ENCODE measurements at places on chromosomes 3 and 15.
A peak's percentile ranks its signal among the peaks of the same experiment; 100 is the strongest.

GRCh38 chr15:46278486-46279090 lies 643.8 kb downstream of the SQOR start:
- no peak for DNase-seq

DNA sequence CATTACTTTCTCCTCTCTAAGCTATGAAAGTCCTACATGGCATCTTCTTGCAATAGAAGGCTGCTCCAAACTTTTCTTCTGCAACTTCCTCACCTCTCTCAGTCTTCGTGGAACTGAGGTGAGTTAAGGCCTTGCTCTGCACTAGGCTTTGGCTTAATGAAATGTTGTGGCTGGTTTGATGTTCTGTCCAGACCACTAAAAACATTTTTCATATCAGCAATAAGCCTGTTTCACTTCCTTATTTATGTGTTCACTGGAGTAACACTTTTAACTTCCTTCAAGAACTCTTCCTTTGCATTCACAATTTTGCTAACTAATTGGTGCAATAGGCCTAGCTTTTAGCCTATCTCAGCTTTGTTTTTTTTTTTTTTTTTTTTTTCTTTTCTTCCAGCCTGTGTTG lies 335.3 kb upstream of the NECTIN3 start:
- no peak for DNase-seq

- no peak for DNase-seq
Observed at GRCh38 chr3:32593903-32594525, 23.4 kb upstream of the DYNC1LI1 start.

GRCh38 chr3:156459434-156459833 lies 95.5 kb downstream of the SSR3 start:
- DNase-seq = no peak

GRCh38 chr3:130242850-130243569 lies 102.5 kb upstream of the COL6A5 start:
- DNase-seq = no peak

DNA sequence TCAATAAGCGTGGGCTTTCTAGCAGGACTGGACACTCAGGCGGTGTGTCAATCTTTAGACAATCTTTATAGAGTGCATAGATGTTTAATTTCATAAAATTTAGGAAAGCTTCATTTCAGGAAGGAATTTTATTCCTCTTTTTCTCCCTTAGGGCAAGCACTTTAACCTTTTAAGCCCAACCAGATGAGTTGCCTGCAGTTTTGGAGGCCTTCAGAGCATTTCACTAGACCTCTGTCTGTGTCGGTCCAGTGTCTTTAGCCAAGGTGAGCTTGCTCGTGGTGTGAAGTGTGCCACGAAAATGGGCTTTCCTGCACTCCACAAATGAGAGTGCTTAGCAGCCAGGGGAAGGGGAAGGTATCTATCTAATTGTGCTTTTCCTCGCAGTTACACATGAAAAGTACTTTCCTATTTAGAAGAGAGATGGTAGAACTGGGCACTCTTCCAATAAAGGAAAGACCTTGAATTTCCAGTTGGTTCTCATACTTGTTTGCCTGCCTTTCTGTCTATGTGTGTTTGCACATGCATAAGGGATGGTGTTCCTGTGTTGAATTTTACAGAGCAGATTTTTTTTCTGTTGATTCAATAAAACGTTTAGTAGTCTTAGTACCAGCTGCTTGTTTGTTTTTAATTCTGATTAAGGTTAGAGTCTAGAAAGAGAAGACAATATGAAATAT lies 53.6 kb downstream of the FEZF2 start:
- DNase-seq = no peak

- DNase-seq = no peak
Observed at GRCh38 chr3:137737208-137737607, 26.9 kb upstream of the SOX14 start.

DNA sequence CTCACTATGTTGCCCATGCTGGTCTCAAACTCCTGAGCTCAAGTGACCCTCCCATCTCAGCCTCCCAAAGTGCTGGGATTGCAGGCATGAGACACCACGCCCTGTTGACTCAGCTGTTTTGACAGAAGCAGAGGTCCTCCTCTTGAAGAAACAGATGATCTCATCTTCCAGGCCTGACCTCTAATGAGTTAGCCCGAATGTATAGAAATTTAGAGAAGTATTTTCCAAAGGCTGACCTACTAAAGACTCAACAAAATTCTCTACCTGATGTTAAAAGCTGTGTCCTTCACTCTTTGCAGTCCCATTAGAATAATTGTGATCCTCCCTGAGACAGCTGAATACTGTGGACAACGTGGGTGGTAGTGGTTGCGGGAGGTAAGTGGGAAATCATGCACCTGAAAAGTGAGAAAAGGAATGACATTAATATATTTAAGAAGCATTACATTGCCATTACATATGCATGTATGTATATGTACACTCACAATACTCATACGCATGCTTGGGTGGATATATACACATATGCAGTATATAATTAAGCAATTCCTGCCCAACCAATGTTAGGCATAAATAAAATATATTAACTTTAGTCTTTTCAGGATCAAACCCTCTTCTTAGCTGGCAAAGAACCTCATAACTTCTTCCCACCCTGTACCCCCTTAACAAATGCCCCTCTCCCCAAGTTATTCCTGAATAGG lies 204.6 kb upstream of the NR2F2 start:
- no peak for DNase-seq

GRCh38 chr3:18012933-18013332 lies 270.5 kb upstream of the TBC1D5 start:
- DNase-seq = no peak

- no peak for DNase-seq
Observed at GRCh38 chr15:88918738-88919137, 5.6 kb upstream of the MFGE8 start.

- DNase-seq = no peak
Observed at GRCh38 chr3:160005004-160005403, 16.4 kb downstream of the IL12A start.

DNA sequence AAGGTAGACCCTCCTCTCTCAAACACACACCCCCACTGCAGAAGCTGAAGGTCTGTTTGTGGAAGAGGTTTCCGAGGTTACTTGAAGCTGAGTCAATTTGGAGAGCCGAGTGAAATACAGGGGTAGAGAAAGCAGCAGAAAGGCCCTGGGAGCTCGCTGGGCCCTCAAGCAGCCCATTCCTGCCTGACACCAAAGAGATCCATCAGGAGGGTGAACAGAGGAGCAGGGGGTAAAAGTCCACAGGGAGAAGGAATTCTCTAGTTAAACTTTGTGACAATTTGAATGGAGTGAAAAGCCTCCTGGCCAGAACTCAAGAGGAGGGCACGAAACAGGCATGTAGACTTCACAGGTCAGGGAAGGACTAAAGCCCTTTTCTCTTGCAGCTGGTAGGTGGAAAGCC lies 13.6 kb upstream of the SLC27A2 start:
- no peak for DNase-seq

- no peak for DNase-seq
Observed at GRCh38 chr15:84817466-84818081, 418 bp downstream of the ALPK3 start.

DNA sequence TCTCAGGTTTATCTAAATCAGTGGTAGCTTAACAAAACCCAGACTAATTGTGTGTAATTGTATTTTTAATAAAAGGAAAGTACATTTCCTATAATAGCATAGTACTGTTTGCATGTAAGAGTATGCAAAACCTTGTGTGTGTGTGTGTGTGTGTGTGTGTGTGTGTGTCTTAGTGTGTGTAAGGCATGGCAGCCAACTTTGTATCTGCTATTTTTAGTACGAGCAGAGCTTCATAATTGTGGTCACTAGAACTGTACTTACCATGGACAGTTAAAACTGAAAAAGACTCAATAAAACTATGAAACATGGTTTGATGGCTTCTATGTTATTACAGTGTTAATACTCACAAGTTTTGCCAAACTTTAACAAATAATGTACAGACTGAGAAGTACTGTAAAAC lies 6.2 kb downstream of the P2RY1 start:
- DNase-seq = no peak

DNA sequence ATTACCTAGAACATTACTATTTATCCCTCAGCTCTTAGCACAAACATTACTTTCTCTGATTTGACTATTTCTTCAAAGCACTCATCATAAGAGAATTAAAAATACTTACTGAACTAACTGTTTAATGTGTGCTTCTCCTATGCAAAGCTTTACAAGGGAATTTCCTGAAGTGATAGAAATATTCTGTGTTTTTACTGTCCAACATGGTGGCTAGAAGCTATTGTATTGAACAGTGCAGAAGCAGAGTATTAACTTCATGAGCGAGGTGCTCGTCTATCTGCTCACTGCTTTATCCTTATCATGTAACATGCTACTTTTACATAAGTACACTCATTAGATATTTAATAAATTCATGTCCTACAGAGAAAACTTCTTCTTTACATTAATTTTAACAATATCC lies 239.1 kb downstream of the ISL2 start:
- DNase-seq = no peak

GRCh38 chr3:20480786-20481365 lies 294.9 kb upstream of the SGO1 start:
- no peak for DNase-seq

- no peak for DNase-seq
Observed at GRCh38 chr3:168081171-168081771, 14.5 kb downstream of the GOLIM4 start.

- DNase-seq = no peak
Observed at GRCh38 chr3:62970648-62971047, 95.4 kb upstream of the CADPS start.

GRCh38 chr3:4568841-4569240 lies 75.7 kb downstream of the ITPR1 start:
- no peak for DNase-seq

- DNase-seq = no peak
Observed at GRCh38 chr3:38375488-38376097, 29.0 kb downstream of the XYLB start.

- no peak for DNase-seq
Observed at GRCh38 chr15:24772686-24773373, 97.3 kb downstream of the NPAP1 start.

DNA sequence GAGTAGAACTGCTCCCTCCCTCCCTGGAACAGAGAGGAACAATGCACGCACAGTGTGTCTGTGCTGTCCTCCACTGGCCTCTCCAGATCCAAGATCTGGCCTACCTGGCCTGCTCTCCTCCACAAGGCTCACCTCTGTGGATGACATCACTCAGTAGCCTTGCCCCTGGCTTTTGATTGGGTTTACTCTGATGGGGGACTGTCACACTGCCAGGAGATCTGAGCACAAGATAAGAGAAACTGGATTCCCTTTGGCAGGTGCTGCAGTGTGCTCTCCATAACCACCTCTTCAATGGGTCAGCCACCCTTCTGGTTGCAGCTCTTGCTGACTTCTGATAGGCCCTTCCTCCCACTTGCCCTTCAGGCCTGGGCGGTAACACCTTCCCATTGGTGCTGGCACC lies 22.6 kb upstream of the ANO10 start:
- no peak for DNase-seq

DNA sequence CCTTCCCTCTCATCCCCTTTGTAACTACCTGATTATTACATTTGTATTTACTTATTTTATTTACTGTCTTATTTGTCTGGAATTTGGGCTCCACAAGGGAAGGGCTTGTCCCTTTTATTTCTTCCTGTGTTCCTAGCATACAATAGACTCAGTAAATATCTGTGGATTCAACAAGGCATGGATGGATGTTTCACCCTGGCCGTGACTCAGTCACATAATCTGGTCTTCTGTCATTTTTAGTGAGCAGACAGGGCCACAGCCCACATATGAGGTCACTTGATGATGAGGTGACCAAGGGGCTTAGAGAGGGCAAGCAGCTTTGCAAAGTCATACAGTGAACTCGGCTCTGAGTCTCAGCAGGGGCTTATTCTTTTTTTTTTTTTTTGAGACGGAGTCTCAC lies 7.8 kb upstream of the DAG1 start:
- no peak for DNase-seq

GRCh38 chr3:66948041-66948440 lies 50.1 kb upstream of the KBTBD8 start:
- DNase-seq = peak; percentile 6

DNA sequence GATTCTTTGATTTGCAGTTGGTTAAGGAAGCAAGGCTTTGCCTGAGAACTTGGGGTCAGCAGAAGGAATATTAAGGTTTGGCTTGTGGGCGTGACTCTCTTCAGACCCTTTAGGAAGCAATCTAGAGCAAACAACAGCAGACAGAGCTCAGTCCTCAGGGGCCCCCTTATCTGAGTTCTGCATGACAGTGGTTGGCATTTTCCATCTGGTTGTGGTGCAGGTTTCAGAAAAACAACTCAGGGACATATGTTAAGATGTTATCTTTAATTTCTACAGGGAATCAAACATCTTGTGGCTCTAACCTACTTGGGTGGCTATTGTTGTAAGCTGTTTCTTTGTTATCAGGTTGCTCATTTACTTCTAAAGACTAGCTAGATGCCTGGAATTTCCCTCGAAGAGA lies 141.4 kb downstream of the VPS8 start:
- no peak for DNase-seq

DNA sequence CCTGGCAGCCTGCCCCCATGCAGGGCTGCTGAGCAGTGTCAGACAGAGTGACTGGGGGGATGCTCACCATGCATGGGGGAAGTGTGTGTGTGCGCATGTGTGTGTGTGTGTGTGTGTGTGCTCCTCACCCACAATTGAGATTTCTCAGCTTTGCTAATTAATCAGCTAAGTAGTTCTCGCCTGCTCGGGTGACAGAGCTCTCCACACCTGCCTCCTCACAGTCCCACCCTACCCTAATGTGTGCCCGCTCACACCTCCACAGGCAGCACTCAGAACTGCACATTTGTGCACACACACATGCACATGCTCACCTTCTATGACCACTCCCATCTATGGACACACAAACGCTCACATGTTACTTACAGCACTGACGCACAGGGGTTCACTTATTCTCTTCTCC lies 37.3 kb downstream of the CACNA2D2 start:
- DNase-seq = no peak

GRCh38 chr3:32495609-32496008 lies 7.0 kb downstream of the CMTM6 start:
- no peak for DNase-seq
